ENCODE measurements at places on chromosomes 2 and 18. TPM values are rescaled to one million over a fixed set of nuclear protein-coding genes. Genes with fewer than 3 reads are reported as not detected.
A peak's percentile ranks its signal among the peaks of the same experiment; 100 is the strongest.

DNA sequence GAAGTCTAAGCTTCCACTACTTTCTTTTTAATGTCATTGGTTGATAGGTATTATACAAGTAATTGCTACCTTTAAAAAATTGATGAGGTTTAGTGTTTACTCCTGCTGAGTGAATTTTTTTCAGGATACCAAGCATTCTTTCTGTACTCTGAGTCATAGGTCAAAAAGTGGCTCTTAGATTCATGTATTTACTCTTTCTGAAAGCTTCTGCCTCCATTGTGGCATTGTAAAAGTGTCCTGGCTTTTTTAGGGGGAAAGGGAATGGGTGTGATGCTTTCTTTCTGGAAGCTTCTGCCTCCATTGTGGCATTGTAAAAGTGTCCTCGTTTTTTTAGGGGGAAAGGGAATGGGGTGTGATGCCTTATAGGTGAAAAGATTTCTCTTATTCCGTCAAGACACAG is 286.5 kb downstream of the LPIN1 start:
- H3K4me3 ChIP-seq = no peak overlapping the region
- H3K36me3 ChIP-seq = no peaks in the 10 kb centered on the region
- H3K27ac ChIP-seq = peak overlapping the region; percentile 41
- no peak for DNase-seq
- H3K4me1 ChIP-seq = peaks cover 39% of the 10 kb centered on the region
- H3K27me3 ChIP-seq = peaks cover 46% of the 10 kb centered on the region

- H3K4me3 ChIP-seq = peak overlapping the region; percentile 14
- peaks cover 58% of the 10 kb centered on the region for H3K4me1 ChIP-seq
- no peaks in the 10 kb centered on the region for H3K27me3 ChIP-seq
These were observed 18.5 kb downstream of the TRAK2 start for GRCh38 chr2:201432621-201433393.

DNA sequence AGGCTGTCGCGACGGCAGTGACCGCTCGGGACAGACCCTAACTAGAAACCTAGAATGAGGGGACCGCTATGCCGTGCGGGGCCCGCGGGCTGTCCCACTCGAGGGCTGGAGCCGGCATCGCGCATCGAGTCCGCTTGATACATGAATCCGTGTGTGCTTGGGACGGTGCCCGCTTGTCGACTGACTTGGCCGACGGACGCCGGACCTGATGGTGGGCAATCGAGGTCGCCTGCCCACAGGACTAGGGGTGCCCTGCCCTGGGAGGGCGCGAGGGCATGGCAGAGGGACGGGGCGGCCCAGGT is 749 bp upstream of the PTMA start:
- DNase-seq = no peak
- H3K4me1 ChIP-seq = peaks cover 23% of the 10 kb centered on the region
- H3K27ac ChIP-seq = peak overlapping the region; percentile 100
- H3K36me3 ChIP-seq = peaks cover 17% of the 10 kb centered on the region
- peak overlapping the region; percentile 97 for H3K4me3 ChIP-seq
- peaks cover 57% of the 10 kb centered on the region for H3K27me3 ChIP-seq

DNA sequence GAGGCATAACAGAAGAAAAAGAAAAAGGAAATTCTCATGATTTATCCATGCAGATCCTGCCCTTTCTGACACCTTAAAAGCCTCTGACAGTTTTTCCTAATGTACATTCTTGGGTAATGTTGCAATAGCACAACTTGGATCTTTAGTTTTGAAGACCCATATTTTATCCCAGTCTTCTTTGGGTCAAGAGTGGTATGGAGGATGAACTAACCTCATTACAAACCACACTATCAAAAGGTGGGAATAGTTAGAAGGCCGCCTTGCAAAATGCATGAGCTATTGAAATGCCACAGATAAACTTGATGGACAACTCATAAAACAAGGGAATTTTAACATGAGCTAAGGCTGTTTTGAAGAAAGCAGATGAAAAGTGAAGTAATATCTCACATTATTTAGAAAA is 1479.8 kb upstream of the ACVR2A start:
- H3K36me3 ChIP-seq = no peaks in the 10 kb centered on the region
- H3K27ac ChIP-seq = no peak overlapping the region
- no peak overlapping the region for H3K4me3 ChIP-seq
- no peaks in the 10 kb centered on the region for H3K27me3 ChIP-seq
- DNase-seq = no peak

DNA sequence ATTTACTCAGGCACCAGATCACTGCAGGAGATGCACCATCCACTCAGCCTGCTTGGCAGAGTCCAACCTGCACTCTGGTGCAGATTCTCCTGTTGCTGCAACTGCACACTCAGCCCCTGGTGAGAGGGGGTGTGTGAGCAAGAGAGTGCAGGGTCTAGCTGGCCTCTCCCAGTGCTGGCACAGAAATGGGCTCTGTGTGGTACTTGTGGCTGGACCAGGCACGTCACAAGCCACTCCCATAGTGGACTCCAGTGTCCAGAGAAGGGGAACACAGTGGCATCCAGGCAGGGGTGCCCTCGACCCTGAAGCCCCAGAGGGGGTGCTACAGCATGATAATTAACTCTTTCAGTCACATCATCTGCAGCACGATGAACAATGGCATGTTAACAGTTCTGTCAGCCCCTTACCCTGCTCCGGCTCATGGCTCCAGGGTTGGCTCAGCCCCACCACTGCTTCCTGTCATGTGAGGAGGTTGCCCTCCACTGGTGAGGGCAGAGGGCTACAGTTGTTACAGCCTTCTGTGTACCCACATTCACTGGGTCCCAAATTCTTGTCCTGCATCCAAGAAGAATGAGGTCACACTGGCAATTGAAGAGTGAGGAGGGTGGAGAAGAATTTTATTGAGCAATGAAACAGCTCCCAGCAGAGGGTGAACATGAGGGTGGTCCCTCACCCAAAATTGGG is 135.7 kb downstream of the EVA1A start:
- peaks cover 9% of the 10 kb centered on the region for H3K27me3 ChIP-seq
- no peak overlapping the region for H3K27ac ChIP-seq
- no peak overlapping the region for H3K4me3 ChIP-seq
- H3K36me3 ChIP-seq = no peaks in the 10 kb centered on the region

DNA sequence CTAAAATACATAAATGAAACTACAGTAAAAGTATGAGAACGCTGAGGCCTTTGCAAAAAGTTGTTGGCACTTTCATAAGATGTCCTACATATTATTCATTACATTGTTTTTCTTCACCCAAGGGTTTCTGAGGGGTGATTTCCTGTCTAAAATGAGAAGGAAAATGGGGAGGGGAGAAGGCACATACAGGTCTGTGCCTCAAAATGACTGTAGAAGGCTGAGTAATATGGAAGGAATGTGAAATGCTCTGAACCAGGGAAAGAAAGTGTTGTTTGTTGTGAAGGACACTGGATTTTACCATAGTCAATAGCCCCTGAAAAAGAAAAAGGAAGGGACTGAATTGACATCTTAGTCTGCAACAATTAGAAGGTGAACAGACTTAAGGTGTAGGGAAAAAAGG is 99.5 kb upstream of the RNF152 start:
- H3K4me3 ChIP-seq = no peak overlapping the region
- H3K36me3 ChIP-seq = no peaks in the 10 kb centered on the region

DNA sequence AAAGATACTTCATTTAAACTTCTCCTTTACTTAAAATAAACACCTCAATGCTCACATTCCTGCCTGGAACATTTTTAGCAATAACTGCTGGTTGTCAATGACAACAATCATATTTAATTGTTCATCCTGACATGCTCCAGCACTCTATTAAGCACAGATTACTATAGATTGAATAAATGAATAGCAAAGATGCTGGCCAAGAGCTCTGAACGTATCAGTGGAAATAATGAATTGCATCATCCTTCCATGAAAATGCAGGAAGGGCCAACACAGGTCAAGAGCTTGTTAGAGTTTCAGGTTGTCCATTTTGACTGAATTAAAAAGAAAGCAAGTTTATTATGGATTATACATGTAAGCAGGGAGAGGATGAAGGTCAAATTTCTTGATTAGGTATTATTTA is 994.0 kb downstream of the TSN start:
- no peaks in the 10 kb centered on the region for H3K36me3 ChIP-seq
- no peak overlapping the region for H3K4me3 ChIP-seq
- H3K4me1 ChIP-seq = no peaks in the 10 kb centered on the region
- no peak for DNase-seq
- no peaks in the 10 kb centered on the region for H3K27me3 ChIP-seq

DNA sequence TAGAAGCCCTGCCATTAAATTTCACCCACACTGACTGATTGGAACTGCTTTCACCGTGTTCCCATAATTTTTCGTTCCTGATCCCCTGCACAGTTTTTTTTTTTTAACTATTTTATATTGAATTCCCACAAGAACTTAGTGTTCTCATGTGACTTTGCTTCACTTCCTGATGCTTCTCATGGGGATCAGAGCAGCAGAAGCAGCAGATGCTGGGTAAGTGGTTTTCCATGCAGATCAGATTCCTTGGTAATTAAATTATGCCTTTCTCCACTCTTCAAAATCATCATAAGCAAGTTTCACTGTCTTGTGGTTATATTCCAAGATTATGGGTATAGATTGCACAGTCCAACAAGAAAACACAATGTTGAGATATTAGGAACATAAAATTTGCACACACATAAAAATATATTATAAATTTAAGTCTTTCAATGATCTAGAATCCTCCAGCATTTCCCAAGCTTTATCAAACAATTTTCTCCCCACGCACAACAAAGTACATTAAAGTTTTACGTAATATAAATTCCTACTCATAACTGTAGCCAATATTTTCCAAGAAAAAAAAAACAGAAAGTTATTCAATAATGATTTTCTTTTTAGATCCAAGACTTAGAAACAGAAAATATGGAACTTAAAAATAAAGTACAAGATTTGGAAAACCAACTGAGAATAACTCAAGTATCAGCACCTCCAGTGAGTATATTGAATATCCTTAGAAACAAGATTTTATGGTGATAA is 277.9 kb downstream of the GULP1 start:
- no peaks in the 10 kb centered on the region for H3K4me1 ChIP-seq
- H3K36me3 ChIP-seq = no peaks in the 10 kb centered on the region
- H3K27ac ChIP-seq = no peak overlapping the region
- peaks cover 4% of the 10 kb centered on the region for H3K27me3 ChIP-seq
- H3K4me3 ChIP-seq = no peak overlapping the region

GRCh38 chr2:238566001-238566645 is 139.4 kb downstream of the ASB1 start:
- no peak overlapping the region for H3K4me3 ChIP-seq
- no peak for DNase-seq
- no peaks in the 10 kb centered on the region for H3K36me3 ChIP-seq
- H3K27ac ChIP-seq = no peak overlapping the region
- no peaks in the 10 kb centered on the region for H3K4me1 ChIP-seq
- no peaks in the 10 kb centered on the region for H3K27me3 ChIP-seq

Gene BOD1L2
- not detected for polyA plus RNA-seq

DNA sequence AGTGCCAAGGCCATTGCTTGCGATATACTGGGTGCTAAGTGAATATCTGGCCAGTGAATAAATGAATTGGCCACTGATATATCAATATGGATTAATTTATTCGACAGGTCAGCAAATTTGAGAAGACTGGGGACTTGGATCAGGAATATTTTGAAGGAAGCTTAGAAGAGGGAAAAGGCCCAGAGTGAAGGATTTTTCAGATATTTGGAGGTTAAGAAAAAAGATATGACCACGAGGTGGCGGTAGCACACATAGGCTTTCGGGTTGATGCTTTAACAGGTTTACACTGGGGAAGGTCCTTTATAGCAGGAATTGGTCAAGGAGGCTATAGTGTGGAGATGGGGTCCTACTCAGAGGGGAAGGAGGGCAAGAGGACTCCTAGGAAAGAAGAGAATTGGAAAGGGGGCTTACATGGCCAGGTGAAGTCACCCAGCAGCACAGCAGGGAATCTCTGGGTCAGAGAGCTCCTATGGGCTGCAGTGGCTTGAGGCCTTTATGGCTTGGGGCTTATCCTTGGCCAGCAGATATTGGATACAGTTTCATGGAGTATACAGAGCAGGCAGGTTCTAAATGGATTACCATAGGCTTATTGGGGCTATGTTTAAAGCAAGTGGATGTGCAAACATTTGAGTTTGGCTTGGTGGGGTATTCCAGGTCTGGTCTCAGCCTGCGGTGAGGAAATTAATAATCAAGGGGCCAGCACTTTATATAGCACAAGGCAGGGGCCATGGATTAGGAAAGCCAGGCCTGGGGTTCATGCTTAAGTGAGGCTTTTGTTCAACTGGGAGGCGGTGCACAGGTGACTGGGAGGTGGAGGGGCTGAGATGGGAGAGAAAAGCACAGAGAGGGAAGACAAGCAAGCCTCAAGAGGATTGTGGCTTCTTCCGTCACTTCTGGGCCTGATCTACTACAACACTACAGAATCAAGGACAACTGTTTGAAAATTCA is 9.7 kb downstream of the IL1RN start:
- H3K27ac ChIP-seq = no peak overlapping the region
- H3K4me1 ChIP-seq = peaks cover 11% of the 10 kb centered on the region
- H3K4me3 ChIP-seq = no peak overlapping the region
- no peaks in the 10 kb centered on the region for H3K27me3 ChIP-seq
- H3K36me3 ChIP-seq = no peaks in the 10 kb centered on the region
- peak; percentile 42 for DNase-seq

DNA sequence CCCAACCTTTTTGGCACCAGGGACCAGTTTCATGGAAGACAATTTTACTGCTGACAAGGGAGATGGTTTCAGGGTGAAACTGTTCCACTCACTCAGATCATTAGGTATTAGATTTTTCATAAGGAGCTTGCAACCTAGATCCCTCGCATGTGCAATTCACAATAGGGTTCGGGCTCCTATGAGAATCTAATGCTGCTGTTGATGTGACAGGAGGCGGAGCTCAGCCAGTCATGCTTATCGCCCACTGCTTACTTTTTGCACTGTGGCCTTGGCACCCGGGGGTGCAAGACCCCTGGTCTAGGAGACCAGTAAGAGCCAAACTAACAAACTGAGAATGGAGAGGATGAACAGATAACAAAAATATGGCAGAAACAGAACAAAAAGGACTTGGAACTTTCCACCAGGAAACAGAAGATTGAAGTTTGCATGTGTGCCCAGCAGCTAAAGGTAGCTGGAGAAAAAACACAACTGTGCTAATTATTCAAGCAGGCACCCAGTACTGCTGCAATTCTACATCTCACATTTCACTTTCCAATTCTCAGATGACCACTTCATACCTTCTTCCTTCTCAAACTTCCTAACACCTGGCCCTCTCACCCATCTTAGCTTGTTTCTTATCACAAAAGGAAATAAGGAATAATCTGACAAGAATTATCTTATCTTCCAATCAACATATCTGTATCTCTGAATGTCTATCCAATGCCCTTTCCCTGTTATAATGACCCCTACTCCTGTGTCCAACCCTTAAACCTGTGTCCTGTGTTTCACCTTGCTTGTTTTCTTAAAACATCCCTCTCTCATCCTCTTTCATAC is 24.8 kb downstream of the SP3 start:
- peaks cover 4% of the 10 kb centered on the region for H3K27me3 ChIP-seq
- H3K27ac ChIP-seq = peak overlapping the region; percentile 9
- peaks cover 70% of the 10 kb centered on the region for H3K4me1 ChIP-seq
- H3K4me3 ChIP-seq = peak overlapping the region; percentile 1

Gene HOXD9
- polyA plus RNA-seq = not detected

- DNase-seq = no peak
- no peaks in the 10 kb centered on the region for H3K27me3 ChIP-seq
- no peak overlapping the region for H3K27ac ChIP-seq
- H3K36me3 ChIP-seq = no peaks in the 10 kb centered on the region
These were observed 2.2 kb upstream of the TMBIM1 start for GRCh38 chr2:218294430-218295022.

Gene DSG1
- not detected for polyA plus RNA-seq

- H3K36me3 ChIP-seq = no peaks in the 10 kb centered on the region
- no peaks in the 10 kb centered on the region for H3K4me1 ChIP-seq
These were observed 51.7 kb downstream of the MCFD2 start for GRCh38 chr2:46863882-46864281.

Gene HRH4
- not detected for polyA plus RNA-seq

Gene C2orf81
- not detected for polyA plus RNA-seq
